ENCODE measurements at places on chromosomes 2 and 18. TPM values are rescaled to one million over a fixed set of nuclear protein-coding genes. Genes with fewer than 3 reads are reported as not detected.
A peak's percentile ranks its signal among the peaks of the same experiment; 100 is the strongest.

DNA sequence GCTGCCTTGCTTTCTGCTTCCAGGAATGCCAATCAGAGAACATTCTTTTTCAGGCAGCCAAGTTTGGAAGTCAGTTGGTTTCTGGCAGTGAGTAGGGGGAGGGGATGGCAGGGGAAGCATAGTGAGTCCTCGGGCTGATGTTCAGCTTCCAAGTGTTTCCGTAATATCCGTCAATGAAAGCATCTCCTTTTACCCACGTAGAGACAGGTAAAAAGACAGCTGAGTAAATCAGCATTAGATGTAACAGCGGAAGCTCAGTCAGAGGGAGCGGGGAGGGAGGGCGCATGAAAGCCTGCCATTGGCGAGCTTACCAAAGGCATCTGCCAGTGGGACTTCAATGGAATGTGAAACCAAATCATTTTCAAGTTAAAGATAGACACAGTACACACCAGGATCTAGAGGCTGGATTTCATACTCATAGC lies 117.1 kb upstream of the DTNA start:
- peak; percentile 23 for DNase-seq

Gene HADHA
- 200 TPM for polyA plus RNA-seq

DNA sequence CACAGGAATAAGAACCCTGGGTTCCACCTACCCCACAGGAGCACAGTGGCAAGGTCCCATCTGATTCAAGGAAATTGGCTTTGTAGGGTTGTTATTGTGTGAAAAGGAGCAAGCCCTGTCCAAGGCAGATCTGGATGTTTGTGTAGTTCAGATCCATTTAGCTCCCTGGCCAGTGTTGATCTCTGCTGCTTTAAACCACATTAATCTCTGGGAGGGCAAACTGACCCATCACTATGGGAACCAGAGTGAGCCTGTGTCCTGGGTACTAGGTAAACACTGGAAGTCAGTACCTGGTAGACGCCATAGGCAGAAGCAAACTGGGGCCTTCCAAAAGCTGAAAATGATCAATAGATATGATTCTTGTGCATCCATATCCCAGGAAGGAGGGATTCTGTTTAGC lies 271.5 kb upstream of the EPAS1 start:
- DNase-seq, result no peak

Gene EPB41L3
- 63.6 TPM for polyA plus RNA-seq

- no peak for DNase-seq
Measured at GRCh38 chr2:219692521-219692920, 65.1 kb downstream of the SLC4A3 start.

DNA sequence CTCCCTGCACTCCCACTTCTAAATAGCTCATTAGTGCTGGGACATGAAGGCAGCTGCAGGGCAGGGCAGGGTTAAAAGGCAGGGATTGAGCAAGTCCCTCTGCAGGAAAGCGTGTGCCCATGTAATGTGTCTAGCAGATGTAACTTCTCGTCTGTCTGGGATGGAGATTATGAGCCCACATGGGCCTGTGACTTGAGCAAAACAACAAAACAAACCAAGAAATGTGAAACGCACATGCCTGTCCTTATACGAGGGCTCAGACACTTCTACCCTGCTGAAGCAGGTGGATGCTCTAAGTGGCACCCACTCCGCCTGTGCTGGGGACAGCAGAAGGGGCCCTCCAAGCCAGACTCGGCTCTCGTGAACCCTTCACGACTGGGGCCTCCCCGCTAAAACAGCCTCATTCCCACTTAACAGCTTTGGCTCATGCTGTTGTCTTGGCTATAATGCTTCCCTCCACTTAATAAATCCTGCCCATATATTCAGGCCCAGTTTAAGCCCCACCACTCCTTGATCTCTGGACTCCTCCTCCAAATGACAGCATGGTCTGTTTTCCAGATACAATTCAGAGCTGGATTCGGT lies 40.9 kb downstream of the TMEM247 start:
- no peak for DNase-seq

Gene PXDN
- 168 TPM for polyA plus RNA-seq

Gene C2orf80
- 0.31 TPM for polyA plus RNA-seq

Gene CTDP1
- polyA plus RNA-seq, result 12.8 TPM

DNA sequence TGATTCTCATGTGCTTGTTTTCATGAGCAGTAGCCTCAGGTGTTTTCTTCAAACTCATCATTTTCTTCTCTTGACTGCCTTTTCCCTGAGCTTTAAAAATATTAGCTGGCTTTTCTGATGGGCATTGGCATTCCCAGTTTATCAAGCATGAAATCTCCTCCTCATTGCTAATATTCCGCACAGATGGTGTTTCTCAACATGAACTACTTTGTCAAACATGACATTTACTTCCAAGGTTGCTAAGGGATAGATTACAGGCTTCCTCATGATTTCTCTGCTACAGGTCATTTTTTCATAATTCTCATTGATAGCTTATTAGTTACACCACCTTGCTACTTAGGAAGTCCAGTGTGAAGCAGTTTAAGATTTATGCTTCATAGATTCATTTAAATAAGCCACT lies 1116.9 kb upstream of the CNTNAP5 start:
- no peak for DNase-seq

Gene GRB14
- 52.4 TPM for polyA plus RNA-seq

DNA sequence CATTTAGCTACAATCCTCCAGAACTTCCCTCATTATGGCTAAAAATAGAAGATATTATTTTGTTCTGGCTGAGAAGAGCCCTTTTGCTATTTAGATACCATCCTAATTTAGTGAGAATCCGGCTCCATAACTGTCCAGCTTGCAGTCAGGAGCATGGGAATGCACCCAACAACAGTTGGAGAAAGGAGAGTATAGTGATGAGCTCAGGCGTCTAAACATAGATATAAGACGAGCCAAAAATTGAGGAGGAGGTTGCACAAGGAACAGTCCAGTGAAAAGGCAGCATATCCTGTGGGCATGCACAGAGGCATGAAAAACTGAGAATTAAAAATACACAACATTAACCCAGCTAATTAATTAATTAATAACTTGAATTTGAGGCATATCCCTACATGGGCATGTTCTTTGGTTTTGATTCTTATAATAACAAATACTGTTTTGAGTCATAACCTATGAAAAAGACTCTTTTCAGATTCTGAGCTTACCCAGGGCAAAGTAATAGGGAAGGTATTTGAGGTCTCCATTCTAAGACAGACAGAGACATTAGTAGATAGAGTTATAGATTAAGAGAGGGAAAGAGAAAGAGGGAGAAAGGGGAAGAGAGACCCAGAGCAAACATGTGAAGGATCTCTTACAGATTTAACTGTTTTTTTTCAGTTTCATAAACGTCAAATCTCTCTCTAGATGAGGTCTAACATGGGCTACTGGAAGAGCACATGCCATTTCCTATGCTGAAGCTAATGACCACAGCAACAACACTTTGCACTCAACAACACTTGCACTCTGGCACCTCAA lies 311.2 kb downstream of the OSR1 start:
- no peak for DNase-seq

DNA sequence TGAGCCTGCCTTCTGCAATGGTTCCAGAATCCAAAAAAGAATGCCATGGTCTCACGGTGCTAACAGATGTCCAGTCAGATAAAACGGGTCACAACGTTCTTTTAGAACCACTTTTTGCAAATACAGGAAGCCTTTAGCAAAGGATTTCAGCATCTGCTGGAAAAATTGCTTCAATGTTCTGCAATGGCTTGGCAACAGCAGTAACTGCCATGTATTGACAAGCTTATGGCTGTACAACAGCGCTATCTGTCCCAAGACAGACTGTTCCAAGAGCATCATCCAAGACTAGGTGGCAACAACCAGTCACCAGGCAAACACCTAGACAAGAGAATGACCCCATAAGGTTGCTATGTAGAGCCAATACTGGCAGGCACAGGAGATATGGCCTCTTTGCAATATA lies 37.6 kb upstream of the RIOK3 start:
- DNase-seq, result no peak

- DNase-seq, result no peak
Measured at GRCh38 chr18:8177330-8178016, 431.8 kb upstream of the RAB12 start.

Gene DYSF
- polyA plus RNA-seq, result 17.1 TPM

Gene HRH4
- polyA plus RNA-seq, result 0.06 TPM

DNA sequence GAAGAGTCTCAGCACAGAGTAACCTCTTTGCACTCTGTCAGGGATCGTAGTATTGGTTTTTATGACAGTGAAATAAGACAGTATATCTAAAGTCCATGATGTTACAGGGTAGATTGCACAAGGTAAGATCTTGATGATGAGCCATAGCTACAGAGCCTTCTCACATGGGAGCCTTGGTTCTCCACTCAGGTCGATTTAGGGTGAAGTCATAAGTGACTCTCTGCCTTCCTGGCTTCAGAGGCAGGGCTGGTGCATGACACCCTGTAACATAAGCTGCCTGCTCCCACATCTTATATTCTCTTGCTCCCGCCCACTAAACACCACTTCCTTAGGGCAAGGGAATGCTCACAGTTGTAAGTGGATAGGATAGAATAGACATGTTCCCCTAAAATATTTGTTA lies 13.3 kb downstream of the DAPL1 start:
- no peak for DNase-seq

Gene CGREF1
- 4.6 TPM for polyA plus RNA-seq

Gene NDC80
- polyA plus RNA-seq, result 26.4 TPM

Gene GPR35
- 1.5 TPM for polyA plus RNA-seq

DNA sequence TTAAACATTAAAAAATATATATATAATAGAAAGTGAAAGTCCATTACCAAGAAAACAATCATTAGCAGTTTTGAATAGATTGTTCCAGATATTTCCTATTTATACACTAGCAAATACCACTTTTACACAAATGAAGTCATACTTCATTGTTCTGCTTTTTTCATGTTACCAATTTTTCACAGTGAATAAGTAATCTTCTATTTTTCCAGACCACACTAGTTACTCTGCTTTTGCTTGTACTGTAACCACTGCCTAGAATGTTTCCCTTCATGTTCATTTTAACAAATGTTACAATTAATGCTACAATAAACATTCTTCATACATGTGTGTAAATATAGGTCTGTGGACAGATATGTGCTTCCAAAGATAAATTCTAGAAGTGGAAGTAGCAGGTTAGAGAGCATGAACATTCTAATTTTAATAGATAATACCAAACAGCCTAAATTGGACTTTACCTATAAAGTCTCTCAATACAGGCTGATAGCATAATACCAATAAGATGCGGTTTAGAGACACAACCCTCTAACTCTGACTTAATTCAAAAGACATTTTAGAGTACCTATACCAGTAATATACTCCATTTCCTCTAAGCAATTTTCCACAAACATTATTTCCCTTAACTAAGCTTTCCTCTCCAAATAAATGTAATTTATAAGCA lies 17.0 kb downstream of the ITSN2 start:
- DNase-seq, result no peak

Gene RTP5
- not detected for polyA plus RNA-seq

Gene MROH2A
- polyA plus RNA-seq, result 0.20 TPM

- DNase-seq, result no peak
Measured at GRCh38 chr2:11876436-11876835, 130.0 kb downstream of the LPIN1 start.

Gene HOXD3
- polyA plus RNA-seq, result 30.0 TPM

- DNase-seq, result no peak
Measured at GRCh38 chr2:64609227-64609941, 44.3 kb downstream of the SERTAD2 start.

DNA sequence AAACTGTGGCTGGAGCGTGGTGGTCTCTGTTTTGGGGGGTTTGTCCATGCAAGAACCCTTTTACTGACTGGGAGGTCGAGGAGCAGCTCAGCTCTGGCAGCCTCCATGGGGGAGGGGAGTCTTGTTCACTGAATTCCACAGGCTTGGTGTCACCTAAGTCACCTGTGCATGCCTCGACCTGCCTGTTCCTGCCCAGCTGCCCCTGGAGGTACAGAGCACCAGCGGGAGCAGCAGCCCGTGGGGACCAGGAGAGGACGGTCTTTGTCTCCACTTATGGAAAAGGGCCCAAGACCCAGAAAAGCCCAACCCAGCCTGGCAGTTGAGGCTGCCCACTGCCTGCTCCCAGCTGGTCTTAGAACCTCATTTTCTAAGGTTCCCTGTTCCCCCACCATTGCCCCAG lies 168.7 kb upstream of the AGAP1 start:
- no peak for DNase-seq

DNA sequence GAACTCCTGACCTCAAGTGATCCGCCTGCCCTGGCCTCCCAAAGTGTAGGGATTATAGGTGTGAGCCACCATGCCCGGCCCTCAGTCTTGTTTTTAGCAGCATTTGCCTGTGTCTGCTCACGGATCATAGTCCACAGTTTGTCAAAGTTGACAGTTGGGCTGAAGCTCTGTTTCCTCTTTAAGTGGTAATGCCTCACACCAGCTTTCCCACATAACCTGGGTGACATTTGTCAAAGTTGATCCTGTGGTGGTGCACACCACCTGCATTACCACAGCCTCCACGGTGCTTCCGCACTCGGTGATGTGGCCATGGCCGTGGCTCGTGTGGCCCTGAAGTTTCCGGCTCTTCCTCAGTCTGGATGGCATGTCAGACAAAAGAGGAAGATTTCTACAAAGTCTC lies 27.1 kb downstream of the RAB31 start:
- no peak for DNase-seq

GRCh38 chr2:48906633-48907032 lies 151.1 kb upstream of the LHCGR start:
- no peak for DNase-seq

DNA sequence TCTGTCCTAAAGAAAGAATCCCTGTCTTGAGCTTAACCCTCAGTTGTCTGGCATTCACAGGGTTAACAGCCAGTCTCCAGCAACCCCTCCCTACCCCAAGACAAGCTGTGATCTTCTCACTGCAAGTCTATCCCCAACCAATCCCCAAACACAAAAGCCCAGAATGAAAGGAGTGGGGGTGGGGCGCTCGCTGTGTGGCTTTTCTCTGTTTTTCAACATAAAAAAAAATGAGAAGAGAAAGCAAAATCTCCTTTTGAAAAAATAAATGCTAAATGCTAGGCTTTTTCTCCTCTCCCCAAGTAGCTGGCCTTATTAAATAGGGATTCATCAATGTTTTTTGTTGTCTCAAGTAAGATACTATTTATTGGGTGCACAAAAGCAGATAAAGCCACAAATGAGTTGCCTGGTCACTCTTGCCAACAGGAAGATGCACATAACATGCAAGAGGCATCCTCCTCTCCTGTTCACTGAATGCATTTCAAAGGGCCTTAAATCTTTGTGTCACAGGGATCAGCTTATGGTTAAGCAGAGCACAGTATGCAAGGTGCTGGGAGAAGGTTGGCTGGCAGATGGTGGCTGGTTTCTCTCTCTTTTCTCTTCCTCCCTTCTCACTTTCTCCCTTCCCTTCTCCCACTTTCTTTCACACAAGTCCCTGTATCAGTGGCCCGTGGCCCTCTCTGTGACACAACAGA lies 225.6 kb downstream of the CMPK2 start:
- no peak for DNase-seq

DNA sequence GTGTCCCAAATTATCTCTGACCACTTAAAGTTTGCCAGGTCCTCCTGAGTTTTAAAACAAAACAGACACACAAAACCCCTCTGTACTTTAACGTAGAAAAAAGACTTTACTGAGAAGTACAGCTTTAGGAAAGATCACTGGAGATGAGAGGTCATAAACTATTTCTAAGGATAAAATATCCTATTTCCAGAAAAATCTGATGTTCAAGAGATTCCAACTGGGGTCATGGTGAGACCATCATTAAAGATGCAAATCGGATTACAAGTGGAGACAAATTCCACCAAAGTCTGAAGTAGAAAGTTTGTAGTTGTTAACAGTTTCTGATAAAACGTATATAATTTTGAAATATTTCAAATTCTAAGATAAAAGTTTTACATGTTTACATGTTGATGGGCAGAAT lies 241.6 kb downstream of the TCF4 start:
- no peak for DNase-seq

- DNase-seq, result no peak
Measured at GRCh38 chr2:21379140-21379539, 255.4 kb downstream of the TDRD15 start.

GRCh38 chr18:35778850-35779627 lies 193.4 kb upstream of the RMP24 start:
- DNase-seq, result no peak

All from right renal pelvis (tissue), 4 donors.